Activated B cell treated with CpG ODN at 0.5 μM for 24 hours (primary cell): ENCODE measurements at places on chromosomes 11 and 22. TPM values are rescaled to one million over a fixed set of nuclear protein-coding genes. Genes with fewer than 3 reads are reported as not detected.

NEFH gene
- total RNA-seq: 0.15 and 0.20 TPM in 2 replicates

TMEM109 gene
- total RNA-seq: 117 and 121 TPM in 2 replicates

PATE2 gene
- total RNA-seq: not detected in 2 replicates

OR4A16 gene
- not detected in 2 replicates for total RNA-seq

ARHGAP8 gene
- 0.17 and 0.49 TPM in 2 replicates for total RNA-seq

OR5B21 gene
- 0.60 and 0.71 TPM in 2 replicates for total RNA-seq

MPPED2 gene
- total RNA-seq: 0.37 and 1.7 TPM in 2 replicates

KRTAP5-9 gene
- 0.37 and 0.53 TPM in 2 replicates for total RNA-seq

GRIA4 gene
- total RNA-seq: not detected in 2 replicates

SLC15A3 gene
- total RNA-seq: 76.4 and 77.8 TPM in 2 replicates

P2RY2 gene
- 0.22 and 0.42 TPM in 2 replicates for total RNA-seq

RIMBP3B gene
- total RNA-seq: 0.16 and 0.42 TPM in 2 replicates
